ENCODE measurements at places on chromosomes 16 and 17.

- no peak for DNase-seq
These were observed 645 bp upstream of the GFOD2 start for GRCh38 chr16:67719778-67720144.

DNA sequence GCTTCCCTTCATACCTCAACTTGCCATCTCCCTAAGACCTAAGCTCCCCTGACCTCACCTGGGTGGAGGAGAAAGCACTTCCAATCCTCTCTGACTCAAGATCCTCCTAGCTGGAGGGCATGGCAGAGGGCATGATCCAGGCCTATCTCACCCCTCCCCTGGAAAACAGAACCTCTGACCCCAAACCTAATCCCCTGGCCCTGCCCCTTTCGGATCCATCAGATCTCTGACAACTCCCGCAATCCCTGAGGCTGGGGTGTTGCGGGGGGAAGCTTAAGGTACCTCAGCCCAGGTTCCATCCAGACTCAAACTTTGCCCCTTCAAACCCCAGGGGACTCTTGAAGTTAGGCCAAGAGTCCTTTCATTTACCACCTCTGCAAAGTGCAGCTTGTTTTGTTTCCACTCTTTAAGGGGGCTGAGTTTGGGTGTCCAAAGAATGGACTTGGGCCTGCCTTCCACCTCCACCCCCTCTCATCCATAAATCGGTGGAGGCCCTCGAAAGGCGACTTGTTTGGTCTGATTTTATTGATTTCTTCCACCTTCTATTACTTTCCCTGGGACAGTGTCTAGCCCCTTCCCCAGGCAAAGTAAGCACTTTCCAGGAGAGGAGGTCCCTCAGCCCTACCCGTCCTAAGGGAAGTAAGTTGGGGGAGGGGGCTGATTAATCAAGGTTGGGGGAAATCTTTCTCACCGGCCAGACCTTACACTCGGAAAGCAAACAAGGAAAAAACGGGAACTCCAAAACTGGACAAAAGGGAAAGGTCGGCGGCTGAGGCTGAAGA is 2.6 kb downstream of the EPOP start:
- DNase-seq: no peak

- no peak for DNase-seq
These were observed 78.3 kb downstream of the RMI2 start for GRCh38 chr16:11423315-11424117.

DNA sequence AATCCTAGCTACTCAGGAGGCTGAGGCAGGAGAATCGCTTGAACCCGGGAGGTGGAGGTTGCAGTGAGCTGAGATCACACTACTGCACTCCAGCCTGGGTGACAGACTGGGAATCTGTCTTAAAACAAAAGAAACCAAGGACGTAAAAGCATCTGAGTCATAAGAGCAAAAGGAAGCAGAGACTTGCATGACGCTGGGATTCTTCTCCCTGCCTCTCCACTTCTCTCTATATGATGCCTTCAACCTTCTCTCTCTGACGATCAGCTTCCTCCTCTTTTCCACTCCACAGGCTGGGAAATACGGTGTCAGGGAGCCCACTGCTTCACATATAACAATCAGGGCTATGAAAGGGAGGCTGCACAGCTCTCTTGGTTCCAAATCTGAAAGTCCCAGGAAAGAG is 43.2 kb upstream of the CCL1 start:
- no peak for DNase-seq

DNA sequence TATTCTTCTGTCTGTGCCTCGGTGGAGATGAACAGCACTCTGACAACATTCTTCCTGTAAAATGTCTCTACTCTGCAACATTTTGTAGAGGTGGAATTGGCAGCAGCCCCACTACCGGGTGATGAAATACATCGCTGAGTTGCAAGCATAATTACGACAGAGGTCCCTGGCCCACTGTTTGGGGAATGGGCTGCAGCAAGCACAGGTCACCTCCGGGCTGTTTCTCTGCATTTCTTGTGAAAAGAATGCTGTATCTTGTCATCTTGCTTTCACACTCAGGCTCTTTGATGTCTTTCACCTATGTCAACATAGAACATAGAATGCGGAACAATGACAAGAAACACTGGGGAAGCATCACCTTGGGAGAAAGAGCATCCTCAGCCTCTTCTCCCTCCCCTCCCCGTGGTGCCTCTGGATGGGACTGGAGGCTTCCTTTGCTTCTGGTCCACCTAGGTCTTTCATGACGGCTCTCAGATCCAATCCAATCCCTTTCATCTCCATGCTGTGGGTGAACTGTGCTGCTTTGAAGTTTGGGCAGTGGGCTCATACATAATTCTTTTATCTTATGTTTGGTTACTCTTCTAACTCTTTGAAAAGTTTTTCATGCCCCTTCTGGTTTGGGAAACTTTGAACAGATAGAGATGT is 265.0 kb downstream of the PHKB start:
- no peak for DNase-seq

DNA sequence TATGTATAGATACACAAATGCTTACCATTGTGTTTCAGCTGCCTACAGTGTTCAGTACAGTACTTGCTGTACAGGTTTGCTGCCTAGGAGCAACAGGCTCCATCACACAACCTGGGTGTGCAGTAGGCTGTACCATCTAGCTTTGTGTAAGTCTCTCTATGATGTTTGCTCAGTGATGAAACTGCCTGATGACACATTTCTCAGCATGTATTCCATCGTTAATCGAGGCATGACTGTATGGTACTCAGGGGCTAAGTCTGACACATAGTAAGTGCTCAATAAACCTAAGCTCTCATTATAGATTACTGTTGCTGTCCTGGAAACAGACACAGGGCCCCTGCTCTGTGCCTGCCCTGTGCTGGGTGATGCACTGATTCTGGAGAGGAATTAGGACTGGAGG is 18.1 kb downstream of the KCNJ12 start:
- no peak for DNase-seq

DNA sequence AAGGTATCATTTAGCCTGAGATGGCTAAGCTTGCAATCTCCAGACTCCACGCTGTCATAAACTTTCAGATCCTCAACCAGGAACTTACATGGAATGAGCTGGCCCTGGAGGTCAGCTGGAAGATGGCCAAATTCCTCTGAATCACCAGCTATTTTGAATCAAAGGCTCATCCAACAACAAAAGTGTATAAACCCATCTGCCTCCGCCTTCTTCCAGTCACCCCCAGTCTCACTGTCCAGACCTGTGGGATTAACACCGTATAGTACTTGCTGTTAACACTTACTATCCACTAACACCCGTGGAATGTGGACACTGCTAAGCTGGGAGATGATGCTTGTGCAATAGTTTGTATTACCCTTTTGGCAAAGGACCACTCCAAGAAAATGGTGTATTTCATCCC is 1.9 kb upstream of the LCMT1 start:
- DNase-seq: peak; percentile 82

GRCh38 chr16:11511328-11511727 is 75.4 kb downstream of the LITAF start:
- DNase-seq: no peak

- no peak for DNase-seq
These were observed 6.3 kb downstream of the CCL11 start for GRCh38 chr17:34291721-34292348.

Data from keratinocyte (primary cell).